Midbrain (tissue), 1 donor: ENCODE measurements at places on chromosomes 6 and 20.

DNA sequence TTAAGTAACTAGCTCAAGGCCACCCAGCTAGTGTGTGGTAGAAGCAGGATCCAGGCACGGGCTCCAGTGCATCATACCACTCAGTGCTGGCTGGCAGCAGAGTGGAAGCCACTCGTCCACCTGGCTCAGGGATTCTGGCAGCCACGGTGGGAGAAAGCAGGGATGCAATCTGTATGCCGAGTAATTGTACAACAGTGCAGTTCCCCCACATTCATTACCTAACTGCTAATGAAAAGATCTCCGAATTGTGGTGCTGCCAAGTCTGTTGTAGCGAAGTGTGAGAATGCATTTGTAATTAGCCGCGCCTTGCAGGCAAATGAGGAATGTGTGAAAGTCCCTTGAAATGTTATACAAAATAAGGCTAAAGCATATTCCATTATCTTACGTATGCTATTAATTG is 29.0 kb downstream of the KCNG1 start:
- no peak for DNase-seq

GRCh38 chr20:24379484-24379927 is 89.9 kb upstream of the SYNDIG1 start:
- peak; percentile 7 for DNase-seq

GRCh38 chr20:2760952-2761305 is 39.5 kb downstream of the CPXM1 start:
- no peak for DNase-seq

- DNase-seq, result no peak
Observed at GRCh38 chr20:52869698-52870501, 102.3 kb upstream of the TSHZ2 start.

DNA sequence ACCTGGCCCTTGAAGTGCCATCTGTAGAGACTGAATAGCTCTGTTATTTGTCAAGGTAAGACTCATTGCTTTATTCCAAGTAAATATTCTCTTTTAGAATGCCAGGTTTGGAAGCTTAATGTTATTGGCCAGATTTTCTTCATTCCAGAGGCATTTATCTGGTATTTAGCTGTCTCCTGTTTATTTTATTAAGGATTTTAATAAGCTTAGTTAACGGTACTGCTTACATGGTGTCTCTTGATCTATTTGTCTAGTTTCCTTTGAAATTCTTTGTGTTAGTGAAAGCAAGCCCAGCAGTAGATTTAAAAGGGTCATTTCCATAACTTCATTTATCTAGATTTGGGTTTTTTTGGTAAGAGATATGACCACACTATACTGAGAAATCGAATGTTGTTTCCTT is 7.7 kb downstream of the RALY start:
- no peak for DNase-seq

GRCh38 chr6:76774781-76775384 is 688.4 kb downstream of the HTR1B start:
- peak; percentile 15 for DNase-seq

GRCh38 chr6:98827295-98828159 is 6.8 kb upstream of the POU3F2 start:
- DNase-seq, result peak; percentile 74

DNA sequence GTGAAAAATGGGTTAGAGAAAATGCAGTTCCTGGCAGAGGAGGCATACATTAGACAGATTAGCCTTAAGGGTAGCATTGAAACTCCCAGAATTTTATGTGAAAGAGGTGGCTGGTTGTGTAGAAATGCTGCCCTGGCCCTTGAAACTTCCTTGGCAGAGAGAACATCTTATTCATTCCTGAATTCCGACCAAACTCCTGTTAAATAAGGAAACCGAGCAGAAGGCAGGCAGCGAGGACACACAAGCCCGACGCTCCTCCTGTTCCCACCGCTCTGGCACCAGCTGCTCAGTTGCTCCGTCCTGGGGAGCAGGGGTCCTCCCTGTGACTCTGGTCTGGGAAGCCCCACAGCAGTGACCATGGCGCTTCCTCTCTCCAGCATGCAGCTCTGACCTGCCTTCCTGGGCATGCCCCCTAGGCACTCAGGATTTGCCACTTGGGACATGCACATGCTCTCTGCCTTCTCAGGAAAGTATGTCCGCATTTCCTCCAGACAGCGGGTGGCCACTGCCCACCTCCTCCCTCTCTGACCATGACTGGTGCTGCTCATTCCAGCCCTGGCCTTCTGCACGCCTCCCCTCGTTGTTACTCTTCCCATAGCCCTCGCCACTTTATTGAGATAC is 35.2 kb upstream of the CLDN20 start:
- DNase-seq, result no peak

GRCh38 chr6:48099713-48100587 is 11.0 kb downstream of the PTCHD4 start:
- no peak for DNase-seq

GRCh38 chr6:108837236-108837971 is 10.8 kb upstream of the ARMC2 start:
- DNase-seq, result no peak

- no peak for DNase-seq
Observed at GRCh38 chr6:38789256-38789655, 74.1 kb downstream of the DNAH8 start.

DNA sequence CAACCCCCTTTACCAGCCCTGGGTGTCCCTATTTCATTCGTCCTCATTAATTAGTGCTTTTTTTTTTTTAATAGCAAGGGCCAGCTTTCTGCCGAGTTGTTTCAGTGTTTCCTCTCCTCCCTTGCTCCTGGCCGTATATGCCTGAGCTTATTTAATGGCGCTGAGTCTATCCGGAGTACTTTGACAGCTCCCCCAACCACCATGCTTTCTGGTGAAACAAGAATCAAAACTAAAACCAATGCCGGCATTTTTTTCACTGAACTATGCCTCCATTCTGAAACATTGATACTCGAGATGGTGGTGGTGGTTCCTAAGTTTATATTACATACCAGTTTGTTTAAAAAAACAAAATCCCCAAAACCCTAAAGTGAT is 1.2 kb downstream of the DCBLD1 start:
- DNase-seq, result no peak

- DNase-seq, result no peak
Observed at GRCh38 chr6:138161088-138161337, 726 bp upstream of the ARFGEF3 start.

GRCh38 chr6:131823276-131823902 is 15.6 kb downstream of the ENPP1 start:
- DNase-seq, result no peak

GRCh38 chr6:83917001-83917400 is 57.5 kb downstream of the CYB5R4 start:
- DNase-seq, result no peak

GRCh38 chr6:163986313-163986712 is 571.8 kb downstream of the QKI start:
- DNase-seq, result no peak

GRCh38 chr6:167839755-167840154 is 13.0 kb downstream of the AFDN start:
- DNase-seq, result peak; percentile 54

DNA sequence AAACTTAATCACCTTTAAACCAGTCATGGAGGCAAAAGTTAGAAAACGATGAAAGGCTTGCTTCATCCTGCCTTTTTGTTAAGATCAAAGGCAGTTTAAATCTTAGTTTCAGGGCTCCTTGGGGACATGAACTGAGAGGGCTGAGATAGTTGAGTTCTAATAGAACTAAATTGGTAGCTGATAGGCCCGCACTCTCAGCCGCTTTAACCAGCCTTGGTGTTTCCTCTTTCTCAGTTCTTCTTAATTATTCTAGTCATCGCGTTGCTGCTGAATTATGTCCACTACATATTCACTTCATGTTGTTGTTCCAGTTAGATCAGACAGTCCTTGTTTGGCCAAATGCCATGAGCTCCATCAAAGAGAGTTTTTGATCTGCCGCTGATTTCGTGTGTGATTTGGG is 72.5 kb downstream of the ANKS1A start:
- no peak for DNase-seq

GRCh38 chr20:44036441-44036840 is 121.8 kb downstream of the TOX2 start:
- DNase-seq, result no peak

- no peak for DNase-seq
Observed at GRCh38 chr20:17625246-17626051, 55.6 kb downstream of the DSTN start.

DNA sequence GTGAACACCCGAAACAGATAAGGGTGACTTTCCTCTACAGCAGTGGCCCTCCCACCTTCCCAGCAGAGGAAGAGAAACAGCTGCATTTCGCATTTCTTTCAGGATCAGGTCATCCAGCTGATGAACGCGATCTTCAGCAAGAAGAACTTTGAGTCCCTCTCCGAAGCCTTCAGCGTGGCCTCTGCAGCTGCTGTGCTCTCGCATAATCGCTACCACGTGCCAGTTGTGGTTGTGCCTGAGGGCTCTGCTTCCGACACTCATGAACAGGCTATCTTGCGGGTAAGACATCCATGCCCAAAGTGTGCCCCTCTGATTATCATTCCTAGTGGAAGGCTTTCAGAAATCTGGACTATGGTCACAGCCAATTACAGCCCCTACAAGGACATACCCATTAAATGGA is 27.8 kb upstream of the MROH8 start:
- no peak for DNase-seq

DNA sequence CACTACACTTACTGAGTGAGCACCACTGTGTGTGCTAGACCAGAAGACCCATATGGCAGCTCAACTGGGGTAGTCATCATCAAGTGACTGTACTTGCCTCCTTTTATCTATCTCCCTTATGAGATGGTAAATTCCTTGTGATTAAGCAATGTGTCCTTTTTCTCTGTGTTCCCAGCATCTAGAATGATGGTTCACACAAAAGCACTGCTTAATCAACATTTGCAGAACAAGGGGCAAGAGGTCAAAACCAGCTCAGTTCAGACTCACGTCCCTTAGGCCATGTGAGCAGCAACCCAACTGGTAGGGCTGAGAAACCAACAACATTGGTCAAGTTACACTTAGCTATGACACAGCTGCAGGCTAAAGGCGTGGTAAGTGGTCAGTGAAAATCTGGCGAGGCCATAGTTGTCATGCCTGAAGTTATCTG is 10.0 kb downstream of the TRAM2 start:
- DNase-seq, result no peak

- DNase-seq, result no peak
Observed at GRCh38 chr6:139060332-139060731, 31.8 kb downstream of the ABRACL start.

GRCh38 chr6:166515072-166515810 is 71.2 kb downstream of the RAMACL start:
- no peak for DNase-seq

DNA sequence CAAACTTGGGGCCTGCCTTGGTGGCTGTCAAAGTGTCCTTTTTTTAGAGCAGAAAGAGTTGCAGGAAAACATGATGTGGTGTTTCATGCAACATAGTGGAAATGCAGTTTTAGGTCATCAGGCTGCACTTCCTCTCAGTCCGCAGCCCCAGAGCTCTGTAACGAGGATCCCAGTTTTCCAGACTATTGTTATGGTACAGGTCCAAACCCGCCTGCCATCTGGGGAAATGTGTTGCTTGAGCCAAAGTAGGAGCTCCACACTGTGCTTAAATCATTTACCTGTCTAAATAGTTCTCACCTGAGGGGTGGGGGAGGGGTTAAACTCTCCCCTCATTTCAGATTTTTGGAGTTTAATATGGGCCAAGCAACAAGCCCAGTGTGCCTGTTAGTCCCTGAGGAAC is 59.8 kb downstream of the GOPC start:
- no peak for DNase-seq

DNA sequence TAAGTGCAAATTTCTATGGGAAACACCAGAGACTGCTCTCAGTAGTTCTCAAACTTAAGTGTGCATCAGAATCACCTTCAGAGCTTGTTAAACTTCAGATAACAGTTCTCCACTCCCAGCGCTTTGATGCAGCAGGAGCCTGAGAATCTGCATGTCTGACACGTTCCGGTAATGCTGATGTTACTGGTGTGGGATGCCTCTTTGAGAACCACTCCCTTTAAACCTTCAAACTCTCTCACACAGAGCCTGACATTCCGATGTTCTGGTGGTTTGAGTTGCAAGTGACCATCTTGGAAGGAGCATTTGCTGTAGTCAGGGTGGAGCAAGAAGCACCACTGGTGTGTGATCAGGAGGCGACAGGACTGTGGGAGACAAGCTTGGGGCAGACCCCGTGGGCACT is 57.9 kb downstream of the OTOR start:
- no peak for DNase-seq

GRCh38 chr6:100761841-100762240 is 119.3 kb downstream of the ASCC3 start:
- no peak for DNase-seq

DNA sequence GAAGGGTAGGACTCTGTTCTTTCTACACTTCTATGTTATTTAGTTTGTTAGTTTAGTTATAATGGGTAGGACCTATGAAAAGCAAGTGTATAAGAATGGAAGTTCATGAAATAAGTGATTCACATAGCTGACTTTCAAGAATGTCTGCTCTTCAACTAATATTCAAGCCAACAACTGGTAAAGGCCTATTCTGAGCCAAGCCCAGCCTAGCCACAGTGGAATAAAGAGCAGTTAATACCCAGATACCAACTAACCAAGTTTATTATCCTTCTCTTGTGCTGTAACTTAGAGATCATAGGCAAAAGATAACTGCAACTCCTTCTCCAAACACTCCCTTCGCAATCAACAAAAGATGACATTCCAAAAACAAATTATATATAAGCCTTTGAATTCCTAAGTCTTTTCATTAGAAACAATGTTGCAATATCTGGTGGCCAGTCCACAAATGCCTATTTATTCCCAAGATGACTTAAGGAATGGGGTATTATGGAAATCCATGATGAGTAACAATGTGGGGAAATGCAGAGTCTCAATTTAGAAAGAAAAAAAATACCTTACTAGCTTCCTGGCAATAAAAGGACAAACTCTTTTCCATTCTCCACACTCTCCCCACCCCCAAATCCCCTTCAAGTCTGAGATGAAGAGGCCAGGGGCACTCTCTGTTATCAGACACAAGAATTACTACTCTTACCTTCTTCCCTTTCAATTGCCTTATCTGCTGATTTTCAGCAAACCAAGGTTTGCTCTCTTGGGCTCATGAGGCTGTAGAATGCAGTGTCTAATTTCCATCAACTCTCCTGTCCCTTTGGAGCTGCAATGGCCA is 27.4 kb downstream of the BTBD9 start:
- DNase-seq, result no peak

DNA sequence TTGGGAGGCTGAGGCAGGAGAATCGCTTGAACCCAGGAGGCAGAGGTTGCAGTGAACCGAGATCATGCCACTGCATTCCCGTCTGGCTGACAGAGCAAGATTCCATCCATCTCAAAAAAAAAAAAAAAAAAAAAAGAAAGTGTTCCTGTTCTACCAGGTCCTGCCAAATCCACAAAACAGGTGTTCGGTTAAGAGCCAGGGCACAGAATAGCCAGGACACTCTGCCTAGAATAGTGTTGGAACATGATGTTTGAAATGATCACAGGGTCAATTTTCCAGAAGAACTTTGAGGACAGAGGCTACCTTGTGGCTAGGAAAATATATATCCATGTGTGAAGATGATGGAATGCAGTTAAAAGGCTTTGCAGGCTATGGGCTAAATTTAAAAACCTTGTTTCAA is 63.6 kb upstream of the TRAF3IP2 start:
- no peak for DNase-seq

- DNase-seq, result no peak
Observed at GRCh38 chr6:113301651-113302050, 555.5 kb upstream of the MARCKS start.

GRCh38 chr20:56229812-56230211 is 18.7 kb upstream of the MC3R start:
- no peak for DNase-seq
